Stimulated activated CD8-positive, alpha-beta memory T cell treated with anti-CD3 and anti-CD28 coated beads, Interleukin-2, amount 100 ng/mL, for 1 hour (primary cell): ENCODE measurements at places on chromosomes 11 and 22.

- DNase-seq = no peak
Measured at GRCh38 chr11:25766332-25767015, 565.5 kb upstream of the ANO3 start.

- peak; percentile 44 for DNase-seq
Measured at GRCh38 chr11:8963569-8964323, 496 bp downstream of the TMEM9B start.

DNA sequence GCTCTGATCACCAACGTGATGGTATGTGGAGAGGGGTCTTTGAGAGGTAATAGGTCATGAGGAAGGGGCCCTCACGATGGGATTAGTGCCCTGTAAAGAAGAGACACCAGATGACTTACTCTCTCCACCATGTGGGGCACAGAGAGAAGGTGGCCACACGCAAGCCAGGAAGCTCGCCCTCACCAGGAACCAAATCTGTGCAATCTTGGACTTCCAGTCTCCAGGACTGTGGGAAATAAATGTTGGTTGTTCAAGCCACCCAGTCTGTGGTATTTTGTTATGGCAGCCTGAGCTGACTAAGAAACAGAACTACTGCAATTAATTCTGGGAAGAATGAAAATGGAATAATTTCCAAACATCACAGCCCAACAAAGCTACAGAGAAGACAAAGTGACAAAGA lies 117.5 kb downstream of the SNX19 start:
- DNase-seq = no peak

DNA sequence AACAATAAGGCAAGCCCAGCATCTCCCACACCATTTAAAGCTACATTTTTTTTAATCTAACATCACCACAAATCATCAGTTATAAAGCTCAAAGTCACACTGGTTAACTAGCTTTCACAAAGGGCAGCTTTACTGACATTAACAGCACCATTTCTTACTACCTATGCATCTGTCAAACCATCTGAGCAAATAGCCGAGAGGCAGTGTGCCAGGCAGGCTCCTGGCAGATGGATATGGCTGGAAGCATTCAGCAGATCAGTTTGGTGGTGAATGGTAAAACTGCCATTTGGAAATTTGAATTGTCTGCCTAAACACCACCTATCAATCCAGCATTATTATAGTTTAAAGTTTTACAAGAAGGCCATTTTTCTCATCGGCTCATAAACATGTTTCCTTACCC lies 131.2 kb downstream of the TTC28 start:
- DNase-seq = no peak

DNA sequence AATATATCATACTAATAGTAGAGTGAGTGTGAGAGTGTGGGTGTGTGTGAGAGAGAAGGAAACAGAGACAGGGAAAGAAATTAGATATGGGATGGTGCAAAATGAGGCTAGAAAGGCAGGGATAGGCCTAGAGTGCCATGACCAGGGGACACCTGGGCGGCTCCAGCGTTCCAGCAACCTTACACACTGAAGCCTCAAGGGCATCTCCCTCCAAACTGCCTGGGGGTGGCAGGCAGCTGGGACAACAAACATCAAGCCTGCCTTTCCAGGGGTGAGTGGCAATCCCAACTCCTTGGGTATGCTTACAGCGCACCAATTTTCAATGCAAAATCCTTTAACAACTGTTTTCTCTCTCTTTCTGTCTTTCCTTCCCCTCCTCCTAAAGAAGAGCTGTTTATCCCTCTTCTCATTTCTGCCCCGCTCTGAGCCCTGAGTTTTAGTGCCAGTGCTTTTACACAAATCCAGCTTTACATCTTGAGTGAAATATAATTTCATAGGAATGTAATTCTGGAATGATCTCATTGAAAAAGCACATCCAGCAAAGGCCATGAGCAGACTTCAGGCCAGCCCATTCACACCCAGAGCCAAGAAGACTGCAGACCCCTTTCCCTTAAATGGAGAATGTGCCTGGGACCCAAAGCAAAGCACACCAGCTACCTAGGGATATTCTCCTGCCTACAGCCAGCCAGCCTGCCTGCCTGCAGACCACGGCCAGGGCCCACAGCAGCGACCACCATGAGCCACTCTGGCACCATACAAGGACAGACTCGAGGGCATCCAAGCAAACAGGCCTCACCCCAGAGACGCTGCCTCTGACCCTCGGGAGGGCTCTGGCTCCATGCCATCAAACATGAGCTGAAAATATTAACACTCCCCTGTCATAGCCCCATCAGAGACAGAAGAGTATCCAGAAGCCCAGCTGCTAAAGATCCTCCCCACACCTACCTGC lies 90.3 kb downstream of the RPL27A start:
- DNase-seq = no peak

- no peak for DNase-seq
Measured at GRCh38 chr11:103808252-103808651, 228.2 kb upstream of the DDI1 start.

DNA sequence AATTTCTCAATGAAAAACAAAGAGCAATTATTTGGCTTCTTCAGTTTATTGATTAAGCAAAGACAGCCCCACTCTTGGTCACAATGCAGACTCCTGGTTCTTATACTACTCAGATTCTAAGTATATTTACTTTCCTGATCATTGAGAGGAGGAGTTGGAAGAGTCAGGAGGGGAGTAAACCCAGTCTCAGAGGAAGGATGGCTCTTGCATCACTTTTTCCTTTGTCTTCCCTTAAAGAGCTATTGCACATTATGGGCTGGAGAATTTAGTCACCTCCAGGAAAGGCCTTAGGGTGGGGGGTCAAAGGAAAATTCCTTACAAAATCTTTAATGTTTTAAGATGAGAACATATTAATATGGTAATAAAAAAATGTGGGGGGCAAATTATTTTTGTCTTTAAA lies 8.1 kb downstream of the SLC17A6 start:
- no peak for DNase-seq

DNA sequence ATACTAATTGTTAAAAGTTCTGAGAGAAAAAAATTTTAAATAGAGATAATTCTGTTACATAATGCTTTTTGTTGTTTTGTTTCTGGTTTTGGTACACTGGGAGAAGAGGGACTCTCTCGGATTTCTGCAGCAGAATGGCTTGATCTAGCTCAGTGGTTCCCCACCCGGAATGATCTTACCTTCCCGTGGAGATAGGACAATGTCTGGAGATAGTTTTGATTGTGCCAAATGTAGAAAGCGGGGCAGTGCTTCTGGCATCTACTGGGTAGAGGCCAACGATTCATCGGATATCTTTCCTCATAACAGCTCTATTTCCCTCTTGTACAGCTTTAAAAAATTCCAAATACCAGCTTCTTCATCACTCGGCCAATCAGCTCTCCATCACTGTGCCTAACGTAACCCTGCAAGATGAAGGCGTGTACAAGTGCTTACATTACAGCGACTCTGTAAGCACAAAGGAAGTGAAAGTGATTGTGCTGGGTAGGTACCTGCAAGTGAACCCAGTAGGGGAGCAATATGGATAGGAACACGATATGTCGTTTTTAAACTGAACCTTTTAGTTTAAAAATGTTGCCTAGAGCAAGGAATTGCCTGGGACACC lies 13.2 kb downstream of the CRTAM start:
- no peak for DNase-seq

- no peak for DNase-seq
Measured at GRCh38 chr11:117933475-117933874, 4.3 kb upstream of the TMPRSS13 start.

- DNase-seq = no peak
Measured at GRCh38 chr11:34595391-34595790, 25.5 kb upstream of the EHF start.

GRCh38 chr22:44403166-44403565 lies 90.4 kb upstream of the SHISAL1 start:
- no peak for DNase-seq

GRCh38 chr11:131893103-131893890 lies 522.9 kb downstream of the NTM start:
- DNase-seq = no peak

DNA sequence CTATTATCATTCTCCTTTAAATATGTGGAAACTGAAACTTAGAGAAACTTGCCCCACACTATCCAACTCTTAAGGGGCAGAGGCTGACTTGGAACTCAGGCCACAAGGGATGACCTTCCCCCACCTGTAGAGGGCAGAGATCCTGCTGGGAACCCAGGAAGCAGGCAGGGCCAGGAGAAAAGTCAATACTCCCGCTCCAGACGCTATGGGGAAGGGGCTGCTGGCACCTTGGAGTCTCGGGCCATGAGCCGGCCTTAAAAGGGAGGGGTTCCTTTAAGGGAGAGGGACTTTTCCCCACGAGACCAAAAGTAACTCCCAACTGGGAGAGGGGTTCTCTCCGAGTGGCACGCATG lies 620 bp upstream of the ANO5 start:
- DNase-seq = no peak

DNA sequence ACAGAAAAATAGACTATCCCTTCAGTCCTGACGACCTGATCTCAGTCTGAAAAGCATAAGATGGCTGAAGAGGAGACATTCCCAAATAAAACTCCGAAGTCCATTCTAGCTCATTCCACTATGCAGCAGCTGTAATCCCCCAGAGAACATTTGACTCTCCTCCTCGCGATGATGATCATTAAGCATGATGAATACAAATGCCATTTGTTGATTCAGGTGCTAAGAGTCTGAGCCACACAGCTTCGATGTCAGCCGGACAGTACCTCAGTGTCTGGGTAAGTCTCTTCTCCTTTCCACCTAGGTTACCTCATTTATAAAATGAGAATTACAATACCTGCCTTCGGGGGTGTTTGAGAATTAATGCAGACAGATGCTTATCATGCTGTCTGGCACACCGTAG lies 94.8 kb downstream of the TENM4 start:
- no peak for DNase-seq

- DNase-seq = no peak
Measured at GRCh38 chr11:83768489-83768888, 482.3 kb upstream of the CCDC90B start.

- DNase-seq = no peak
Measured at GRCh38 chr11:60396382-60396781, at the start of gene MS4A14. Gene MS4A14, plus strand, starts transcription at chr11:60396459. Its CDS starts 120 bp downstream, at chr11:60396579.

GRCh38 chr22:47398491-47398890 lies 636.0 kb downstream of the TBC1D22A start:
- no peak for DNase-seq

- no peak for DNase-seq
Measured at GRCh38 chr11:120909676-120910416, 114.1 kb upstream of the TBCEL start.

DNA sequence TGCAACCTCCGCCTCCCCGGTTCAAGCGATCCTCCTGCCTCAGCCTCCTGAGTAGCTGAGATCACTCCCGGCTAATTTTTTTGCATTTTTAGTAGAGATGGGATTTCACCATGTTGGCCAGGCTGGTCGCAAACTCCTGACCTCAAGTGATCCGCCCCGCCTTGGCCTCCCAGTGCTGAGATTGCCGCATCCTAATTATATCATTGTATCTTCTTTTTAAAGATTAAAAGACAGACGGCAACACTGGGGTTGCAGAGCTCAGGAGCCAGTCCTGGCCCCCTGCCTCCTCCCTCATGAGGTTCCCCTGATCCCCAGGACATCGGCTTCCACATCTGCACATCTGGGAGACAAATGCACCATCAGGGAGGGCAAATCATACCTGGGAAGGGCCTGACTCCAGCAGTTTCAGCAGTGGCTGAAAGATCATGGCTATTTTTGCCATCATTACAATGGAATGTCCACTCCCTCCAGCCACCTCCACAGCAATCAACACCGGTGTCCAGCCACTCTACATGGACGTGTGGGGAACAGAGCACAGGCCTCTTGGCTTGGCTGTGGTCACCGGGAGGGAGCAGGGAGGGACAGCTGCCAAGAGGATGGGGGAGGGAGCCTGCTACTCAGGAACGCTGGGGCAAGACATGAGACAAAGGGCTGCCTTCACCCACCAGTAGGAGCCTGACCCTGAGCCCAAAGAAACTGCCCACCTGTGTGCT lies 9.2 kb upstream of the CELSR1 start:
- no peak for DNase-seq

DNA sequence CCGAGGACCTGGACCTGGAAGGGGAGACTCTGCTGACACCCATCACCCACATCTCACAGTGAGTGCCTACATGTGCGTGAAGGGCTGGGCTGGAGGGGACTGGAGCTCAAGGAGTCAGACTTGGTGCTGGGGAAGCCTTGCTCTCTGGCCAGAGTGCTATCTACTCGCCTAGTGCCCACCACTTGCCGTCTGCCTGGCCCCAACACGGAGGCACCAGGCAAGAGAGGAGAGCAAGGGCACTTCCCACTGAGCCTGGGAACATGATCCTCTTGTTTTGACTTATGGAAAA lies 37.8 kb downstream of the KCNQ1OT1 start:
- DNase-seq = no peak

DNA sequence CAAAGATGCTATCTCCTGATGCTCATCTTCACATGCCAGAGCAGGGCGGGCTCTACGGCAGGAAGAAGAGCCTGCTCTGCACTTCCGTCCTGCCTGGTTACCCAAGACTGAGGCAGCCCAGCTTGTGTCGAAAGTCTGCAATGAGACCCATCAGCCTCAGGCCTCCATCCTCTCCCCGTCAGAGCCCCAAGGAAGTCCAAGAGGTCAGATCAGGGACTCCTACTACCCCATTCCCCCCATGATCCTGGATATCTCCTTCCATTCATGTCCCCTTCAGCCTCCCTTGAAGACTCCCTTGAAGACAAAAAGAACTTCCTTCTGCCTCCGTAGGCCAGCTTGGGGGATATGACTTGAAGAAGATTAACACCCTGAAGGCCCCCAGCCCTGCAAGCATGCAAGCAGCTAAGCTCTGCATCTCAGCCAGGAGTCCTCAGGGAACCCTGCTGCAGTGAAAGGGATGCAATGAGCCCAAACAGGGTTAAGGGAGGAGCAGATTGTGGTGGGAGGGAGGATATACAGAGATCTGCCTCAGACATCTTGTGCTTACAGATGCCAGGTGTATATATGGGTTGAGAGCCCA lies 85.6 kb downstream of the TRIM29 start:
- no peak for DNase-seq

DNA sequence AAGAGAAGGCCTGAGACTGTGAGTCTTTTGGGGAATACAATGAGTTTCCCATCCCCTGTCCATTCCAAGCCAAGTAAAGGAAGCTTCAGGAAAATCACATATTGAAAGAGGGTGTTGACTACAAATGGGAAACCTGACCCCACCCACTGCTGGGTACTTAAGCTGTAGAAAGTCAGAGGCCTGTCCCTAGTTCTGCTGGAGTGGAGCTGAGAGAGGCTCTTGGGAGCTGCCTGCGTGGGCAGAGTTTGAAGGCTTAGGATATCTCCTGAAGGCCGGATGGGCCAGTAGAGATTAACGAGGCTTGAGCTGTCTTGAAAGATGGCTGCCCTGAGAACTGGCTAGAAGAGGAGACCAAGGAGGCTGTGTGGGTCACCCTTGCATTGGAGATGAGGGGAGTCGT lies 176.2 kb upstream of the NECTIN1 start:
- DNase-seq = no peak

GRCh38 chr11:19552161-19552560 lies 160.5 kb upstream of the NAV2 start:
- DNase-seq = no peak
